ENCODE measurements at places on chromosomes 5 and 9.

DNA sequence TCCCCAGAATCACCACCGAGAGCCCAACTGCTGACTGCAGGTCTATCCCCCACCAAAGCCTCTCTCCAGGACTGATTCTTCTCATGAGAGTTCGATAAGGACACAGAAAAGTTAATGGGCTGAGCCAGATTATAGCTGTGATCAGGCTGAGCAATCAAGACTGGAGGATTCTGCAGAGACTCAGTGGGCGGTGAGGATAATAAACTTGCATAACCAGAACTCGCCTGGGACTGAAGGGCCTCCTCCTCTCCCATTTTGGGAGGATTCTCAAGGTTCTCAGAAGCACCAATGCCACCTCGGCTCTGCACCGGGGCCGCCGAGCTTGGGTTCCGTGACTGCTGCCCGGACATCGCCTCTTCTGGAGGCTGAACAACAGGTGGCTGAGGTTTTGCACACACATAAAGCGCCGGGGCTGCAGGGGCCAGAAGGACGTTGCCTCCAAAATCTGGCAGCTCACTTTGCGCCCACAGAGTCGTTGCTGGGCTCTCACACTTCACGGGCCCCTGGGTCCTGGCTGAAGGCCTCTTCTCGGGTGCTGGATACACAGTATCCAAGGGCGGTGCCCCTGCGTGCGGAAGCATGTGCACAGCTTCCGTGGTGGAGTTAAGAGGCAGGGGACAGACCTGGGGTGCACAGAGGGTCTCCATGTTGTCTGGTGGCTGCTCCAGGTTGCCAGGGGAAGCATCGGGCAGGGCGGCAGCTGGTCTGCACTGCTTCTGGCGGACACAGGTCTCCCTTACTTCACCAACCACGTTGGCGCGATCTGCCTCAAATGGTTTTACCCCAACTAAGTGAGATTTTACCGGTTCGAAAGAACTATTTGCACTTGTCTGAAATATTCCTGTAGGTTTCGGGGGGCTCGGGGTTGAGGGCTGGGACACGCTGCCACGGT, 7.6 kb downstream of the SEC16A start:
- DNase-seq, result no peak

DNA sequence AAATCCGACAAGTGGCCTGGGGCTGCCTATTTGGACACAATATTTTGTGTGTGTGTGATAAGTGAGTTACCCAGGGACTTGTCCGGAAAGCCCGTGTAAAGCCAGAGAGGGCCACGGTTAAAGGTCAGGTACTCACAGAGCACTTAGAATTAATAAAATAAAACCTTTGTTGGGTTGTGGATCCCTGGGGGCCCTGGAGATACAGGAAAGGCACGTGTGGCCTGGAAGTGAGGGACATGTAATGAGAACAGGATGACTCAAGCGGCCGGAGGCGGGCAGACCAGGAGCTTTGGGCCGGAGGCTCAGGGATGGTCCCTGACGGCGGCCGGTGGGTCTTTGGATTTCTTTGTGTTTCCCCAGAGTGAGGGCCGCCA, 1.0 kb downstream of the DMRT2 start:
- DNase-seq, result no peak

GRCh38 chr5:158841481-158842276, 258.0 kb downstream of the EBF1 start:
- no peak for DNase-seq

- no peak for DNase-seq
Observed at GRCh38 chr5:87311405-87312279, 44.0 kb downstream of the RASA1 start.

GRCh38 chr5:138901716-138902115, 26.6 kb upstream of the LRRTM2 start:
- DNase-seq, result no peak

- DNase-seq, result no peak
Observed at GRCh38 chr9:133850937-133851336, 112.8 kb upstream of the SARDH start.

DNA sequence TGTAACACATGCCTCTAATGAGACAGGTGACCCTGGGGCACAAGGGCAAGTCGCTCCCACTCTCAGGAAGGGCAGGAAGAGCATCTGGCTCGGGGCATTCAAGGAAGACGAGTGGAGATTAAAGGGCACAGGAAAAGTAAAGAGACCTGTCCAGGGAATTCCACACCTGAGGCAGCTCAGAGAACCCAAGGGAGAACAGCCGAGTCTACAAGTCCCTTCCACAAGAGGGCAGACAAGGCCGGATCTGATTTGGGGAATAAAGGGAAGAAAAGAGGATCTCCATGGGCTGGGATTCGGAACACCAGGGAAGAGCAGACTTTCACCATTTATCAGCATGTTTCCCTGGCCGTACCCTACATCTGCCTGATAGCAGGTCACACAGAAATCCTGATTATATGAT, 28.1 kb downstream of the GPX3 start:
- DNase-seq, result no peak

GRCh38 chr5:156411185-156411613, 84.2 kb downstream of the SGCD start:
- no peak for DNase-seq

DNA sequence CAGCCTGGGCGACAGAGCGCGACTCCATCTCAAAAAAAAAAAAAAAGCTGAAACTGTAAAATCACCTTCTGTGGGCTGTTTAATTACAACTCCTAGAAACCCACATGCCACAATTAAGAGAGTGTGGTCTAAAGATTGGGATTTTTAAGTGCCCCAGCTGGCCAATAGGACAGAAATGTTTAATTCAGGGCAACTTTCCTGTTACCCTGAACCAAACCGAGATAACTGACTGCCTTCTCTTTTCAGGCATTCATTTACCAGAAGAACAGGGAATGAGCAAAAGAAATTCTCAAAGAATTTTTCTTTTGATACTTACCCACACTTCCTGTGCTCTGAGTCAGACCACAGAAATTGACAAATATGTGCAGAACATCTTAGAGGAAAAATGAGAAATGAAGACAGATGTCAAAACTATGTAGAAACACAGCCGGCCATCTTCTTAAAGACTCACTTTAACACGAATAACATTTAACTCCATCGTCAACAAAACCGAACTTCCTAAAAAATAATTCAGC, 221.3 kb upstream of the DAPK1 start:
- no peak for DNase-seq

DNA sequence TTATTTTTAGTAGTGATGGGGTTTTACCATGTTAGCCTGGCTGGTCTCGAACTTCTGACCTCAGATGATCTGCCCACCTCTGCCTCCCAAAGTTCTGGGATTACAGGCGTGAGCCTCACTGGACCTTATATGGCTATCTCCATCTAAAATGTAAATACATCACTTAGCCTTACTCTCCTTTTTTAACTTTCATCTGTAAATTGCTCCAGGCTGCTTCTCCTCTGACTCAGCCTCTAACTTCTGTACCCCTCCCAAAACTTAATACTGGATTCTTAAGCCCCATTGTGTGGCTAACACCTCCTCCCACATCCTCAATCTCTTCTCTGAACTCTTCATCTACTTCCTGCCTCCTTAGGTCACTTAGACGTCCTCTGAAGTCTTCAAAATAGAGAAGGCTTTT, 4.0 kb downstream of the SNX30 start:
- peak; percentile 24 for DNase-seq

DNA sequence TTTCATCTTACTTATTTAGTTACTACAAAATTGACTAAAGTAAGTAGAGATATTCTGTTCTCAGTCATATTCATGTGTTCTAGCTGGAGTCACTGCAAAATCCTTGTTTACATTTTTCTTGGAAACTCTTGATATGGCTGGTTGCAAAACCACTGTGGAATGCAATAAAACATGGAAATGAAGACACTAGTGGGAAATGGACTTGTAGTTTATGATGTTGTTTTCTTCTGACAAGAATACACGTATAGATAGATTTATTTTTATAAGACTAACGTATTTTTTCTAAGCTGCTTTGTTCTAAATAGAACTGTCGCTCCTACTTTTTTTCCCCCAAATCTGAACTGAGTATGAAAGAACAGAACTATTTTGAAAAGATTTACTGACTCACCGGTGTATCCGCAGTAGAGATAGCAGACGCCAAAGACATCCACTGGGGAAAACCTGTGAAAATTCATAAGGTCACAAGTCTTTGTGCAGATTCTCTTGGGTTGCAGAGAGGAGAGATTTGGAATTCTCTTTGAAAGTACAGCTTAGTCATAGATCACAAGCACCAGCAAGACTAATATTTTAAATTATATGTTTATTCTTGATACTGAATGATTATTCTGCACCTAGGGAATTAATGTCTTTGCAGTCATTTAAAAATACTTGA, 119.6 kb upstream of the TAF11L2 start:
- no peak for DNase-seq

DNA sequence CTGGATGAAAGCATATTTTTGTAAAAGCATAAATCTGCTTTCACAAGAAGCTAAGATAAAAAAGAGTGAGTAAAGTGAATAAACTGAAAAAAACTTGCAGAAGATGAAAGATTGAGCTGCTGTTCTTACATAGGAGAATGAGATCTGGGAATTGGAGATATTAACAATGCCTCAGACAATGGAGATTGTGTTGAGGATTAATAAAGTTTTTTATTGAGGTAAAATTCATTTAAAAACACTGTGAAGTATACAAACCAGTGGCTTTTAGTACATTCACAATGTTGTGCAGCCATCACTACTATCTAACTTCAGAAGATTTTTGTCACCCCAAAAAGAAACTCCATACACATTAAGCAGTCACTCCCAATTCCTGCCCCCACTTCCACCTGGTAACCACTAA, 19.7 kb upstream of the UBLCP1 start:
- DNase-seq, result no peak

DNA sequence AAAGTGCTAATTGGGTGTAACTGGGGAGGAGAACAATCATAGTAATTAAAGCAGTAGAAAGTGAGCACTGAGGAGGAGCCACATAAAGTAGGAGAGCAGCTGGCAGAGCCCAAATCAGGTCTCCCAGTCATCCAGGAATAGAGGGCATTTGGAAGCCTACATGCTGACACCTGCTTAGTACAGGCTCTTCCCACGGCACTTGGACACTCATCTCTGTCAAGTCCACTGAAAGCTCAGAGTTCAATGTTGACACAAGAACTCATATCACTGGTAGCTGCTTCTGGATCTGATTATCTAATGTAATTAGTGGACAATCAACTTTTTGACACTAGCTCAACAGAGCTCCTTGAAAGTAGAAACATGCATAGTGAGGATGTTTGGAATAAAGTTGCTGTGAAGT, 45.9 kb upstream of the PCSK1 start:
- no peak for DNase-seq

GRCh38 chr5:137710086-137710485, 25.8 kb downstream of the KLHL3 start:
- no peak for DNase-seq

- no peak for DNase-seq
Observed at GRCh38 chr5:78562714-78563330, 85.8 kb downstream of the LHFPL2 start.

- DNase-seq, result no peak
Observed at GRCh38 chr5:25091921-25092320, 447.1 kb upstream of the CDH10 start.

DNA sequence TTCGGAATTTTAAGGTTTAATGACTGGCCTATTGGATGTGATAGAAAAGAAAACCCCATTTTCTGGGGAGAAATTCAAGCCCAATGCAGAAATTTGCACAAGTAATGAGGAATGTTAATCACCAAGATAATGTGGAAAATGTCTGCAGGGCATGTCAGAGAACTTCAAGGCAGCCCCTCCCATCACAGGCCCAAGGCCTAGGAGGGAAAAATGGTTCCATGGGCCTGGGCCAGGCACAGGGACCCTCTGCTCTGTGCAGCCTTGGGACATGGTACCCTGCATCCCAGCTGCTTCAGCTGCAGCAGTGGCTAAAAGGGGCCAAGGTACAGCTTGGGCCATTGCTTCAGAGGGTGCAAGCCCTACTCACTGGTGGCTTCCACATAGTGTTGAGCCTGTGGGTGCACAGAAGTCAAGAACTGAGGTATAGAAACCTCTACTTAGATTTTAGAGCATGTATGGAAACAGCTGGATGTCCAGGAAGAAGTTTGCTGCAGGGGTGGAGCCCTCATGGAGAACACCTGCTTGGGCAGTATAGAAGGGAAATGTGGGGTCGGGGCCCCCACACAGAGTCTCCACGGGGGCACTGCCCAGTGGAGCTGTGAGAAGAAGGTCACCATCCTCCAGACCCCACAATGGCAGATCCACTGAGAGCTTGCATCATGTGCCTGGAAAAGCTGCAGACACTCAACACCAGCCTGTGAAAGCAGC, 12.2 kb downstream of the FBXO10 start:
- DNase-seq, result no peak

- DNase-seq, result no peak
Observed at GRCh38 chr5:74272831-74273451, 367.6 kb downstream of the ENC1 start.

DNA sequence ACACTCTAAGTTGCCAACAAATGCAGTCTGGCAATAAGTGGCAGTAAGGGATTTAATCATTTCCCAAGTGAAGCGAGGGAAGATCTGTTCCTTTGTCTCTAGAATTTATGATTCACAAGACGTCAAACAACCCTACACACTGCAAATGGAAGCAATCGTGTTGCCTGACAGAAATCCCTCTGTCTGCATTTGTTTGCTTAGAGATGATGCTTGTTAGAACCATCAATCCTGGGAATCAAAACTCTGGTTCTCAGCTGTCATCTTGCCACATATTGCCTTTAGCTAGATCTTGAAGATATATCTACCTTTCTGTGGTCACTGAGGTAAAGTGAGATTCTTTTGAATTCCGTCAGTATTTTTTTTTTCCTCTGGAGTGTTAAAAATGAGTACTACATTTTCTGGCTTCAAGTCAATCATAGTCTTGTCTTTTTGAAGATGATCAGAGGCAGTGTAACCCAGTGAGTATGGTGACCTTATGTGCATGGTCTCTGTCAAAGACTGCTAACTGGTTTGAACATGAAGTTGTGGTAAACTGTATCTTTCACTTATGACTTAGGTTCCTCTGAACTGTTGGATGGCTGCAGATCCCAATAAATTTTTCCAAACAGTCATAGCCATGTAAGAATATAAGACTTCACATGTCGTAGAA, 106.4 kb upstream of the STARD4 start:
- DNase-seq, result no peak

DNA sequence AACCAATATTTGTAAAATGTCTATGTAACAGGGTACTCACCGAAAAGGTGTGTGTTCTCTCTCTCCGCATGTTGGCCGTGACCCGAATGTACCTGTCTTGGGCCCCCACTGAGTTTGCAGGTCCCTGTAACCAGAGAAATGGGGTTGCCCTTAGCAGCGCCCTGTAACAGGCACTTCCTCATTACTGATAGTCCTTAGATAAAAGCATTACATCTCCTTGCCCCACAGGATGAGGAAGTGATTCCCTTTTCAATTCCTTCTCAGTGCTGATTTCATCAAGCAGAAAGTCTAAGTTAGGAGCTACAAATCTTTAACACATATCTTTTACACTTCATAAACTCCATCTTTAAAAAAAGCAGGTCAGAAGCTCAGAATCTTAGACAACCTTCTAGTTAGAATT, 15.2 kb upstream of the HMHB1 start:
- no peak for DNase-seq
